PC-3 (cell line): ENCODE measurements at places on chromosomes 4 and X.
A peak's percentile ranks its signal among the peaks of the same experiment; 100 is the strongest.

GRCh38 chr4:11534623-11535302 lies 106.1 kb upstream of the HS3ST1 start:
- DNase-seq = peak; percentile 8

- no peak for DNase-seq
These were observed 47.7 kb downstream of the PRPS1 start for GRCh38 chrX:107675823-107676555.

- peak; percentile 51 for DNase-seq
These were observed 433.6 kb downstream of the MAGEB5 start for GRCh38 chrX:26649534-26649933.

- no peak for DNase-seq
These were observed 244.3 kb downstream of the ARHGAP10 start for GRCh38 chr4:147975933-147976928.

GRCh38 chr4:89351201-89351600 lies 43.6 kb upstream of the GPRIN3 start:
- DNase-seq = no peak

DNA sequence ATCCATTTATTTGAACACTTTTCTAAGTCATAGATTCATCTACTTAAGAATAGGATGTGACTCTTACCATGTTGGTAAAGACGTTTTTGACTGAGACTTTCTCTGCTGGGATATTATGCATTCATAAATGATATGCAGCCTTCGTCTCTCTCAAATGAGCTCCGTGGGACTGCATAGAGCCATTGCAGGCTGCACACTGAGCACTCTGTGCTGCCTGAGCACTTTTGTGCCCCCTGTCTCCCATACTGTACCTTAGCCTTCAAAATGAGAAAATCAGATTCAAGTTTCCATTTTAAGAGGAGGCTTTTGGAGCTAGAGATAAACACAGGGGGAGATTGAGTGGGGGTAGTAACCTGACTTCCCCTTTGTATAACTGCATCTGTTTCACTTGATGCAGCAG lies 433.6 kb downstream of the ZIC3 start:
- DNase-seq = no peak

DNA sequence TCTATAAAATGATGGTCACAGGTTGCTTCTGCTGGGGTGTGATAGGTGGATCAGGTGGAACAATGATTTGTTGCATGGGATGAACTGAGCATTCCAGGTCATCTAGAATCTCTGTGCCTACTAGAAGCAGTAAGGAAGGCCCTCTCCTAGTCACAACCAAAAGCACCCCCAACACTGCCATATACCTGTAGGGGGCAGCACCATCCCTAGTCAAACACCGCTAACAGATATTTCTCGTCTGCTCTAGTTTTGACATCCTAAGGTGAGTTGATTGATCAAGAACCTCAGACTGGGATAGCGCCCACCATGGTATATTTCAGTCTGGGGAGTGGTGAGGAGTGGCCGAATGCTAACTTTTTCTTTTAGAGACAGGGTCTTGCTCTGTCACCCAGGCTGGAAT lies 160.2 kb downstream of the NHS start:
- DNase-seq = peak; percentile 59

- no peak for DNase-seq
These were observed 31.5 kb downstream of the GRIA3 start for GRCh38 chrX:123215397-123216089.

DNA sequence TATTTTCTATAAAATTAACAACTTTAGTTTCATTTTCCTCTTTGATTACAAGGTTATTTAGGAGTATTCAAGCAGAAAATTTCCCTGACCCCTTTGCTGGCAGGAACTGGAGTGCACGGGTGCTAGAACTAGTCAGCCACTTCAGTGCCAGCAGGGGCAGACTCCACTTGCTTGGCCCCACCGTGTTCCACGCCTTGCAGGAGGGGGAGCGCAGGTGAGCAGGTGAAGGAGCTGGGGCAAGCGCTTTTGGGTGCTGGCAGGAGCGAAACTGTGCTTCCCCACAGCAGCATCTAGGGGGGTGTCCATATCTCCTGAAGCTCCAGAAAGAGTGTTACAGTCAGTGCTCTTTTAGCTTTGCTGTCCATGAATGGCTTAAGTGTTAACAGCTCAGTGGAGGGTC lies 45.5 kb downstream of the MID2 start:
- no peak for DNase-seq

GRCh38 chr4:56250776-56251175 lies 136.5 kb downstream of the AASDH start:
- DNase-seq = no peak

DNA sequence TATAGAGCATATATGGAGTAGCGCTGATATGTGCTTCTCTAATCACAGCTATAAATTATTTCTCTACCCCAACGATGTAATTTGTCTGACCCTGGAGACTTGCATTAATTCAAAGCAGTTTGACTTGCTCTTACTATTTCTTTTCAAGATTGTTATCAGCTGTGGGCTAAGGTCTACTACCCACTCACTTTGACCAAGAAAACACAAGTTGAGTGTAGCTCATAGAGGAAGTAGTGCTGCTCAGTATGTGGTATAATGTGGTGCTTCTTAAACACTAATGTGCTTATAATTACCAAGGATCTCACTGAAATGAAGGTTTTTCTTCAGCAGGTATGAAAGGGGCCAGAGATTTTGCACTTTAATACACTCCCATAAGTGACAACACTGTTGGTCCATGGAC lies 70.1 kb downstream of the INPP4B start:
- DNase-seq = no peak

DNA sequence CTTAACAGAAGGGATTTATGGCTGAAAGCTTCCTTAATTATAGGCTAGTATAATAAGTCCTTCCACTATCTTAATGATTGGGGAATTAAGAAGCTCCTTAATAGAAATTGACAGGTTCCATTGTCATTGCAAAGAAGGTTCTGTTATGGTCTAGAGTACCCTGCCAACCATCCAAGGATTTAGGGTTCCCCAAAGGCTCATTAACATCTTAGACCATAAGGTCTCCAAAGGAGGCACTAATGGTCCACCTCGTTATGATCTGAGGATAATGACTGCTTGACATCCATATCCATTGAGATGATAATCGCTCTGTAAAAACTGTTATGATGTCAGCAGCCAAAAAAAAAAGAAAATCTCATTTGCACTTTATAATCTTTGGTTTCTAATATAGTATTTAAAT lies 441.6 kb downstream of the GBA3 start:
- DNase-seq = no peak

- no peak for DNase-seq
These were observed 137.9 kb upstream of the FAM241A start for GRCh38 chr4:112007391-112007790.

DNA sequence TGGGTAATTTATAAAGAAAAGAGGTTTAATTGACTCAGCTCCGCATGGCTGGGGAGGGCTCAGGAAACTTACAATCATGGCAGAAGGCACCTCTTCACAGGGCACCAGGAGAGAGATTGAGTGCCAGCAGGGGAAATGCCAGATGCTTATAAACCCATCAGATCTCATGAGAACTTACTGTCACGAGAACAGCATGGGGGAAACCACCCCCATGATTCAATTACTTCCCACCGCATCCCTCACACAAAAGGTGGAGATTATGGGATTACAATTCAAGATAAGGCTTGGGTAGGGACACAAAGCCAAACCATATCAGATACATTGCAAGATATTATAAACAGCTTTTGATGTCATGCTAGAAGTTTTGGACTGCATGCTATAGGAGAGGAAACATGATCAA lies 204.3 kb downstream of the VEGFC start:
- DNase-seq = no peak

DNA sequence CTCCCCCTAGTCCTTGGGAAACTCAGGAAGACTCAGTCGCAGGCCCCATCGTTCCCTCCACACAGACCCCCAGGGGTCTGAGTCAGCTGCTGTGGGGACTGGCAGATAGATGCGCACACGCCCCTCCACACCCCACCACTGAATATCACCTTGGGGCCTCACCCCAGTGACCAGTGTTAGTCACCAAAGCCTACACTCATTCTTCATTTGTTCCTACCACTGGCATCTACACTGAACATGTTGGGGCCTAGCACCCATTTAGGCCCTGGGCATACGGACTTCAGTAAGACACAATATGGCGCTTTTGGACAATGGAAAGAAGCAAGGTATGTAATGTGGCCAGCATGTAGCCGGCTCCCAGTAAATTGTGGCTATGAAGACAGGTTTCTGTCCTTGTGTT lies 154.1 kb upstream of the PJA1 start:
- DNase-seq = no peak

DNA sequence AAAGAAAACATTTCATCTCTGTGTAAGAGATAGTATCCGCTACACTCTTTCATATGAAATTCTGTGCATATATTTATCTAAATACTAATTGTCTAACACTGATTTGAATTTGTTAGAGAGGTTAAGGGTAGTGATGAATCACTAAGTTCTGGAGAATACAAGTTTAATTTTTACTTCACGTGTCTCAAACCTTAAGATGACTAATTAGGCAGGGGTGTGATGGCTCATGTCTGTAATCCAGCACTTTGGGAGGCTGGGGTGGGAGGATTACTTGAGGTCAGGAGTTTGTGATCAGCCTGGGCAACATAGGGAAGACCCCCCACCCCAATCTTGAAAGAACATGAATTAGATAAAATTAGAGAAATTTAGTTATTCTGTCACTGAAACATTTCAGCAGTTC lies 2241.9 kb downstream of the PCDH7 start:
- DNase-seq = no peak

DNA sequence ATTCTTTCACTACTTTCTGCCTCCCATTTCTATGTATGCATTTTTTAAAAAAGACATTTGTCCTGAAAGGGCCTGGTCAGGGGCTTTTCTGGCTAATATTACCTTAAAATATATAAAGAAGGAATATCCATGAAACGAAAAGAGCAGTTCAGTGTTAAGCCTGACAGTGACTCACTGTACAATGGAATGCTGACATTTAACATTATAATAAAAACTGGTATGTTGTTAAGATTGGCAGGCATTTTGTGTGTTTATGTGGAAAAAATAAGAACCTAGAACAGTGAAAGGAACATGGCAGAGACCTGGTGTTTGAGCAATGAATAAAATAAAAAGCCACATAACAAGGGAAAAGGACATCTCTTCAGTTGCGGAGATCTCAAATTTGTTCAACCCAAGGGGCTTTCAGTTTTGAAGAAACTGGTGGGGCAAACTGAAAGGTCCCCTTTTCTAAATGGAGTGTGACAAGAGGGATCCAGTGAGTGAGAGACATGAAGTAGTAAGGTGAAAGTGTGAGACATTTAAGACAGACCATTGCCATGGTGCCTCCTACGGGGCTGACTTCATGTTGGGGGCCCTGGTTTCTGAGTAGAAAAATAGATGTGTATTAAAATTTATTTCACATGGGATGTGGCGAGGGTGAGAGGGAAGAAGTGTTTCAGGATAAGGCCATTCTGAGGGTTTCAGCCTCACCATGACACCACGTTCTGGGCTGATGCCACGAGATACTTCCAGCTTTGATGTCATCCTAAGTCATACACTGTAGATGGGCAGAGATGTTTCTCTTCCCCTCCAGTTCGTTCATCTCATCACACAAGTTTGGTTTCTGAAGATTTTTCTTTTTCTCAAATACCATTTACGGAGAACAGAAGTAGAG lies 324.9 kb downstream of the PPP3CA start:
- peak; percentile 10 for DNase-seq

DNA sequence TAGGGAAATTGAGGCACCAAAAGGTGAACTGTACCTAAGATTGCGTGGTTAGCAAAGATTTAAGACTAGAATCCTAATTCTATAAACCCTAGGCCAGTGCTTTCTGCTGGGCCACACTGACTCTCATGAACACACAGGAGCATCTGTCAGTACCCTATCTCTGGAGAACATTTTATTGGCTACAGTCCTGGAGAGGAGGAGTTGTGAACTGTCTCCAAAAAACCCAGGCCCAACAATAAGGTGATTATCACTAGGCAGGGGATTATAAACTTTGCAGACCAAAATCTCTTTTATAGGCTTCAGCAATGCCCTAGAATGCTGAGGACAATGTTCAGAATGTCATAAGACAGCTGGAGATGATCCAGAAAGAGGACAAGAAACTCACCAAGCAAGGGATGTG lies 24.1 kb downstream of the OPHN1 start:
- no peak for DNase-seq

- peak; percentile 26 for DNase-seq
These were observed 28.0 kb downstream of the PDHA2 start for GRCh38 chr4:95867919-95868318.

DNA sequence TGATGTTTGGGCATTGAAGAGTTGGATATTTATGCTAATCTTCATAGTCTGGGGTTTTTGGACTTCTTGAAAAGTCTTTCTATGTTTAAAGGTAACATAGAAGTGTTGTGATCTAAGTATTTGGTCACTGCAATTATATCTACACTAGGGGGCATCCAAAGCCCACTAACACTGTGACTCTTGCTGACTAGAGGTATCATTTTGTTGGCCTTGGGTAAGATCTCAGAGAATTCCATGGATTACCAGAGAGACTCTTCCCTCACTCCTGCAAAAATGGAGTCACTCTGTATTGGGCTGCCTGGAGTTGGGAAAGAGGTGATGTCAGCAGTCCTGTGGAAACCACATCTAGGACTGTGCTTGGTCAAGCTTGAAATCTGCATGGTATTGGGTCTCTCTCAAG lies 1077.6 kb downstream of the FAM133A start:
- no peak for DNase-seq

DNA sequence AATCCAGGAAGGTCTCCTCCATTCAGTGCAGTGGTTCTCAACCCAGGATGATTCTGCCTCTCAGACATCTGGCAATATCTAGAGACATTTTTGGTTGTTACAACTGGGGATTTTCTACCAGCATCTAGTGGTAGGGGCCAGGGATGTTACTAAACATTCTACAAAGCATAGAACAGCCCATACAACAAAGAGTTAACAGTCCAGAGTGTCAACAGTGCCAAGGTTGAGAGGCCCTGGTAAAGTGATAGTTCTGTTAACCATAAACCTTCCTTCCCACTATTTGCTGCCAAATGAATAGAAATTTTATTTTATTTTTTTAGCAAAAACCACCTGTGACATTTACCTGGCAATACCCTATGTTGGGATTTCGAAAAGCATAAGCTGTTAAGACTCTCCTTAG lies 92.8 kb upstream of the UCP1 start:
- DNase-seq = no peak

GRCh38 chr4:101370663-101371210 lies 23.4 kb upstream of the PPP3CA start:
- no peak for DNase-seq

DNA sequence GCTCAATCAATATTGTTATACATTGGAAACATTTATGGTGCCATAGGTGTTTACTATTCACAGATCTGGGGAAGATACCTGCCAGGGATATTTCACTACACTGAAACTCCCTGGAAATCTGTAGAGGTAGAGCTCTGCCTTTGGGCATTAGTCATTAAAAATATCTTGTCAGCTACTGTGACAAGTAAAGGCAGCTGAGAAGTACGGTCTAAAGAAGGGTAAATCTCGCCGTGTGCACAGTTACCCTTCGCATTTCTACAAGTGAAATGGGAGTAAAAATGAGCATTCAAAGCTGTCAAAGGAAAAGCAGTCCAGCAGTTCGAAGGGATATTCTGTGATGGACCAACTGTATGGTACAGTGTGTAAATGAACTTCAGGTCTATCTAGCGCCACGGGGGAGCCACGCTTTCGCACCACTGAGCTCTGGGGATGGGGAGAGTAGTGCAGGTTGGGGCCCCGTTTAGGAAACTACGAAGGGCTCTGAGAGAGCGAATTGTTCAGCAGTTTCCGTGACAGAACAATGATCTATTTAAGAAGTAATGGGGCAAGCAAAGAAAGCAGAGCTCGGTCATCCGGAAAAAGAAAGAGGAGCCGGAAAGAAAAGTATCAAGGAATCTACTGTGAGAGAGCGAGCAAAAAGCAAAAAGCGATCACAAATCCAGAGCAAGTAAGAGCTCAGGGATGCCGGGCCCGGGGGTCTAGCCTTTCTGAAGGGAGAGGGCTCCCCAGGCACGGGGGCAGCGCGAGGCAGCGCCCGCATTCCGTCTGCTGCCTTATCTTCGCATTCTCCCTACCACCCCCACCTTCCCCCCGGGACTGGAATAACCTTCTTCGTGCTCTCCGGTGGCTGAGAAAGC lies 646 bp downstream of the TIGD4 start:
- DNase-seq = peak; percentile 6
